Renal cortex interstitium (tissue), 15 donors: ENCODE measurements at places on chromosomes 12 and 14.

- DNase-seq = no peak
These were observed 31.1 kb upstream of the MON2 start for GRCh38 chr12:62435303-62436163.

DNA sequence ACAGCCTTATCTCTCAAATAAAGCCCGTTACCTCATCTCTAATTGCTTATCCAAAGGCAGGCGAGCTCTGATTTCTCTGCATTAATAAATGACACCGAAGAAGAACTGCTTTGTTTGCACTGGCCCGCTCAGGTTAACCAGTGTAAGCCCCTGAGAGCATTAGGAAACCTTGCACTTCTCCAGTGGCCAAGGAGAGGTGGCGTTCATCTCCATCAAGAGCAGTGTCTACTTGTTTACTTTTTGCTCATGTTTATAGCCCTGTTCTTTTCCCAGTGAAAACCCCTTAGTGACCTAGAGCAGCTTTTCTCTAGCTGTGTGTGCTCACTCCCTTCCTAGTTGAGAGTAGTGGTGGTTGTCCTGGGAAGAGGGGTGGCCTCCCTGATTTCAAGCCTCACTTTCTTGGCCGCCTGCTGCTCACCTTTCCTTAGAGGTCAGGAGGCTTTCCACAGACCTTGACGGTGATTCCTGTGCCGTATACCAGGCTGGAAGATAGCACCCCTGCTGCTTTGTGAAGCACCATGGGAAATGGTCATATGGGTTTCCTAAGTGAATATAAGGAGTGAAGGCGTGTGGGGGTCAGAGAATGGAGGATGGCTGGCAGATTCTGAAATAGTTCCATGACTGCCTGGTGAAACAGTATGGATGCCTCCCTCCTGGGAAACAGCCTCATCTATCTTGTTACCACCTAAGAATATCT, 16.6 kb downstream of the FBXW8 start:
- no peak for DNase-seq

GRCh38 chr12:12812618-12813119, 477 bp upstream of the DDX47 start:
- no peak for DNase-seq

DNA sequence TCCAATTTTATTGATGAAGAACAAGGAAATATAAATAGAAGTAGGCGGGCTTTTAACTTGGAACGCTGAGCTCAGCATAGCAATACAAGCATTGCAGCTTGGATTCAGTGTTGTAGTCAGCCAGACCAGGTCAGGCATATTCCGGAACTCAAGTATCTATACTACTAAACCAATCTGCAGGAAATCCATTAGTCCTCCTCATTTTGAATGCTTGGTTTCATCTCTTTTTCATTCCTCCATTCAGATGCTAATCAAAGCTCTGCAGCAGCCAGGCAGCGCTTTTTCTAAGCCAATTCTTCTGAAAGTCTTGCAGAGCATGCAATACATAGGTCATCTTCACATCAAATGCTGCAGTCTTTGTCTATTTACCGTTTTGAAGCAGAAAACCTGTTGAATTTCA, 49.0 kb downstream of the KIF21A start:
- DNase-seq = no peak

- no peak for DNase-seq
These were observed 5.9 kb downstream of the DDX55 start for GRCh38 chr12:123607756-123608155.

DNA sequence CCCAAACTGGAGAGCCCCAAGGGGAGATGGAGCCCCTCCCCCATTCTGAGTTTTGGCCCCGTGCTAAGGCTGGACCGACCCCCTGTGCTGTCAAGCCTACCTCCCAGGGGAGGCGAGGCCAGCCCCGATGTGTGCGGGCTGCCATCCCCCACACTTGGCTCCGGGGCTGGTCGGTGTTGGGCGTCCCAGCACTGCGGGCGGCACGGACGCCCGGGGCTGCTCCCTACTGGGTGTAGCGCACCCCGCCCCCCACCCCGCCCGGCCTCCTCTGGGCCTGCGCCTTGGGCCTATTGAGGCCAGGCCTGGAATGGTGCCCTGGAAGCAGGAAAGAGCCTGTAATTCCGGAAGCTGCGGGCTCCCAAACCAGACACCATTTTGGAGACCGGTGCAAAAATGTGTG, 2.6 kb downstream of the DCAF4 start:
- DNase-seq = no peak

DNA sequence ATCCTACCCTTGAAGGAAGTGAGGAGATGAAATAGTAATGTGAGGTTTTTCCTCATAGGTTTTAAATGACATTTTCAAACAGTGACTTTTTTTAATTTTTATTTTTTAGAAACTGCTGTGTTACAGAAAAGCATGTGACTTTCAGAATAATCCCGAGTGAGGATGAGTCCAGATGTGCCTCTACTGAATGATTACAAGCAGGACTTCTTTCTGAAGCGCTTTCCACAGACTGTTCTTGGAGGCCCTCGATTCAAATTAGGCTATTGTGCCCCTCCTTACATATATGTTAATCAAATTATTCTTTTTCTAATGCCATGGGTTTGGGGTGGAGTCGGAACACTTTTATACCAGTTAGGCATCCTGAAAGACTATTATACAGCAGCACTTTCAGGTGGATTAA, 15.8 kb downstream of the PCNX4 start:
- DNase-seq = no peak
